ENCODE measurements at places on chromosomes 7 and 10.

GRCh38 chr7:75814407-75814947, 871 bp upstream of the CCL24 start:
- no peak for DNase-seq

- no peak for DNase-seq
Measured at GRCh38 chr10:23702977-23703414, 264.1 kb downstream of the OTUD1 start.

DNA sequence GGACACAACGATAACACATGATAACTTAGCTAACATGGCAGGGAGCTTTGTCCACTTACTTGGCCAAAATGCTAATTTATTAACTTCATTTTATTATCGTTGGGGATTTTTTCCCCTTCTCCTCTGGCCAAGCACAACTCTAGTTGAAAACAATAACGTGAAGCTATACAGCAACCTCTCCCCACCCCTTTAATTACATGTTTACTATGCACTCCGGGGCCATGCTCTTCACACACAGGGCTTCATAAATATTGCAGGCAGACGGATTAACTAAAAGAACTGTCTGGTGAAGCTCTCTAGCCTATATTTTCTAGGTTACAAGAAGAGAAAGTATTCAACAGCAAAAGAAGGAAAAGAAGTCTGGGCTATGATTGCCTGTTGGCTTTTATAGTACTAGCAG, 51.7 kb downstream of the XRCC2 start:
- no peak for DNase-seq

DNA sequence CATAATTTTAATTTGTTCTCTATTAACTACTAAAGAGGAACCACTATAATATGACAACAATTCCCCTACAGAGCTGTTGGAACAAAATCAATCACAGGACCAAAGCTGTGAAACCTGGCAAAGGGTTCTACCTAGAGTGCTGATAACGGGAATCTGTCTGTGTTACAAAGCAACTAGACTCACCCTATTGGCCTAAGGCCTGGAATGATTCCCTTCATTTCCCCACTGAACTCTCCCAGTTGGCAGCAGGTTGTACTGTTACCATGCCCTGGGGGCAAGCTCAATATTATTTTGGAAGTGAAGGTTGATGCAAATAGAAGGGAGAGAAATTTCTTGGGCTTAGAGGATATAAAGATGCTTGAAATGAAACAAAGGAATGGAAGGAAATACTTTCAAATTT, 81.8 kb downstream of the SEMA3A start:
- no peak for DNase-seq

DNA sequence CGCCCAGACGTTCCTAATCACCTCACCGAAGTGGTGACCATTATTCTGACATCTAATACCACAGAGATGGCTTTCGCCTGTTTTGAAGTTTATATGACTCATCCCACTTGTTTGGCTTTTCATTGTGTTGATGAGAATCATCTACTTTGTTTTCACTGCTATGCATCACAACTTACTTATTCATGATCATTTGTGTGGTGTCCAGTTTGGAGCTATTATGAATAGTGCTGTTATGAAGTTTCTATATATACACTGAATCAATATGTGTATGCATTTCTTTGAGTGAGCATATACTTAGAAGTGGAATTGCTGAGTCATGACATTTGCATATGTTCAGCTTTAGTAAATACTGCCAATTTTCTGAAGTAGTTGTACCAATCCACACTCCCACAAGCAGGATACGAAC, 38.6 kb upstream of the TNKS2 start:
- DNase-seq: no peak

GRCh38 chr7:79386688-79387422, 66.6 kb downstream of the MAGI2 start:
- DNase-seq: no peak

GRCh38 chr10:100873146-100873826, 39.5 kb upstream of the SLF2 start:
- no peak for DNase-seq

All from stimulated activated CD8-positive, alpha-beta memory T cell treated with anti-CD3 and anti-CD28 coated beads, Interleukin-7, amount 100 ng/mL, for 4 hours (primary cell).